A673 (cell line): ENCODE measurements at places on chromosomes 12 and 14.

DNA sequence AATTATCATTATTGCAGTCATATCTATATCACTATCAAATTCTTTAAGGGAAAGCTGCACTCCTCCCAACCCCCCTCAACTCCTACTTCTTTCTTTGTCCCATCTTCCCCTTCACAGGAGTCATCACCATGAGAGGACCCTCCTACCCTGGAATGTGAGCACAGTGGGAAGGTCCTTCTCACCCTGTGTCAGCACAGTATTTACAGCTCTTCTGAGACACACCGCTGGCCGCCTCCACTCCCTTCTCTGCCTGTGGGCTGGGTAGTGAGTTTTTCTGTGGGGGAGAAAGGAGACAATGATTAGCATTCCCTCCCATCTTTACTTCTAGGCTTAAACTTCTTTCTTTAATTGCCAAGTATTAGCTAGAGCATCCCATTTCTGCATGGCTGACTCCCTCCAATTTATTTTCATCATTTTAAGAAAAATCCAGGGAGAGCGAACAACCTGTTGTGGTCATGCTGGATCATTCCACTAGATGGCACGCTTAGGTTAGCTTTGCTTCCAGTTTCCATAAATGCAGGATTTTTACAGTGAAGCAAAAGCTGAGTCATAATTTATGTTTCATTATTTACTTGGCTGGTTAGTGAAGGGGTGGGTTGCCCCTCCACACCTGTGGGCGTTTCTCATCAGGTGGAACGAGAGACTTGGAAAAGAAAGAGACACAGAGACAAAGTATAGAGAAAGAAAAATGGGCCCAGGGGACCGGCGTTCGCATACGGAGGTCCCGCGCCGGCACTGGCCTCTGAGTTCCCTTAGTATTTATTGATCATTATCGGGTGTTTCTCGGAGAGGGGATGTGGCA lies 188.5 kb downstream of the ALX1 start:
- peak; percentile 83 for DNase-seq

GRCh38 chr14:29092121-29092520 lies 325.5 kb downstream of the FOXG1 start:
- DNase-seq = no peak

- DNase-seq = peak; percentile 79
Observed at GRCh38 chr12:105085501-105085900, 1.2 kb upstream of the ALDH1L2 start.

DNA sequence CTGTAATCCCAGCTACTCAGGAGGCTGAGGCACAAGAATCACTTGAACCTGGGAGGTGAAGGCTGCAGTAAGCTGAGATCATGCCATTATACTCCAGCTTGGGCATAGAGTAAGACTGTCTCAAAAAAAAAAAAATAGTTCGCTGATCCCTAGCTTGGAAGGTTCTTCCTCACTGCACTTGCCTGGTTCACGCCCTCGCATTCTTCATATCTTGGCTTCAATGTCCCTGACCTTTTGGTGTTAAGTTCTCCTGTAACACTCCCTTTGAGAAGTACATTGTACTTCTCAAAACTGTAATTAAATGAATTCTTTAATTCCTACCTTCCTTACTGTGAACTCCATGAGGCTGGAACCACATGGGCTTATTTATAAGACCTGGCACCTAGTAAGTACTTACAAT lies 16.5 kb upstream of the TPCN1 start:
- no peak for DNase-seq

DNA sequence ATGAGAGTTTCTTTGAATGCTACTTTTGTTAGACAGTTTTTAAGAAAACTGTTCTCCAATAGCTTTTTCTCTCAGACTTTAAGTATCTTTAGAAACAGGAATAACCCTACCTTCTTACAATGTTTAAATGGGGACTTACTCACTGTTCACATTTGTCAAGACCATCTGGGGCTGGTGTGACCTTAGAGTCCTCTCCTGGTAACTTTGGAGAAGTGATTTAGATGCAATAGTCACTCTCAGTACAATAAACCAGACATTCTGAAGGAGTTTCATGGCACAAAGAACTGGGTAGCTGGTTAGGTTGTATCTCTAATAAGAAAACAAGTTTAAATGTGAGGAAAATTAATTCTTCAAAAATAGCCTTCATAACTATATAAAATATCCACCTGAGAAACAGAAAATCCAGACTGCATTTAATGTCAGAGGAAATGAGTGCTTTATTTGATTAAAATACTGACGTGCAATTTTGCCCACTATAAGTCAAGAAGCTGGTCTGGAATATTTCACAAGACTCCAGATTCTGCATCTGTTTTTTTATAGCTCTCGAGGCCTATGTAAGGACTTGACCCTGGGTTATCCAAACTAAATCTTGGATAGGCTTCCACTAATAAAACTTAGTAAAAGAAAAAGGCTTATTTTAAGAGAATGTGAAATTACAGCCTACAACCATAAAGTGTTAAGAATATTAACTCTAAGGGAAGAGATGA lies 108.7 kb downstream of the PTGER2 start:
- DNase-seq = no peak

GRCh38 chr14:97074456-97074855 lies 277.3 kb downstream of the VRK1 start:
- no peak for DNase-seq

DNA sequence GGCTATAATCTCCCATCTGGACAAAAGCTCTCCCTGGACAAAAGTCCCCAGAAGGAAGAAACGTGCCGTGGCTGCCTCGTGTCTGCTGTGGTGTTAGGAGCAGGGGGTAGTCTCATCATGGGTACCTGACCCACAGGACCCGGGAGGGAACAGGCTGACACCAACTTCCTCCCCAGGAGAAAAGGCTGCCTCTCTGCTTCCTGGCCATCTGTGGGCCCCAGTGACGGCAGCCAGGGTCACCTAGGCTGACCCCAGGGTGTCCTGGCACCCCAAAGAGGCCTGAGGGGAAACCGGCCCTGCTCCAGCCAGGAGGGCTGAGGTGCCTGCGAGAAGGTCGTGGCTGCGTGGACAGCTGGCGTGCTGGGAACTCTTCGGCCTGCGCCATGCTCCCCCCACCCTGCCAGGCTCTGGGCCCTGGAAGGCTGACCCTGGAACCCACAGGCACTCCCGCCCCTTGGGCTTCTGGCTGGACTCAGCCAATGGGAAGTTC lies 133.9 kb downstream of the RFLNA start:
- DNase-seq = no peak

- DNase-seq = no peak
Observed at GRCh38 chr12:12350868-12351463, 924 bp upstream of the MANSC1 start.
